Upper lobe of left lung (tissue), 6 donors: ENCODE measurements at places on chromosomes 12 and 14. TPM values are rescaled to one million over a fixed set of nuclear protein-coding genes. Genes with fewer than 3 reads are reported as not detected.
A peak's percentile ranks its signal among the peaks of the same experiment; 100 is the strongest.

MDP1 gene
- total RNA-seq = 17.2 TPM

NUAK1 gene
- 11.1 TPM for total RNA-seq

- DNase-seq = no peak
Observed at GRCh38 chr14:63510538-63510937, 32.6 kb downstream of the PPP2R5E start.

- DNase-seq = no peak
Observed at GRCh38 chr14:86464341-86464740, 934.4 kb downstream of the FLRT2 start.

DNA sequence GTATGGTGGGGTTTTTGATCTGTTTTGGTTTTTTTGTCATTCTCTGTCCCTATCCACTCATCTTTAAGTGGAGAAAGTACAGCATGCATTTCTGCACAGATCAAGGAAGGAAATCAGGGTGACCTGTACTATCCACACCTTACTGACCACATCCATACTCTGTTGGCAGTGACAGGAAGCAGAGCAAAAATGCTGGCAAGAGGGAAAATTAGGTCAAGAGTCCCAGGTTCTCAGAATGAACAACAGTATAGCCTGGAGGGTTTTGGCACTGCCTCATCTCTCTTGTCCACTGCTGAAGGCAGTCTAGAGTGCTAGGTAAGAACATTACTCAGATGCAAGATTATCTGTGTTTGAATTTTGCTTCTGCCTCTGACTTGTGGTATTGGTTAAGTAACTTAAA is 70.7 kb downstream of the TAOK3 start:
- DNase-seq = peak; percentile 77
